ENCODE measurements at places on chromosomes 12 and 14.

GRCh38 chr12:20320552-20320951 is 47.8 kb upstream of the PDE3A start:
- DNase-seq = no peak

DNA sequence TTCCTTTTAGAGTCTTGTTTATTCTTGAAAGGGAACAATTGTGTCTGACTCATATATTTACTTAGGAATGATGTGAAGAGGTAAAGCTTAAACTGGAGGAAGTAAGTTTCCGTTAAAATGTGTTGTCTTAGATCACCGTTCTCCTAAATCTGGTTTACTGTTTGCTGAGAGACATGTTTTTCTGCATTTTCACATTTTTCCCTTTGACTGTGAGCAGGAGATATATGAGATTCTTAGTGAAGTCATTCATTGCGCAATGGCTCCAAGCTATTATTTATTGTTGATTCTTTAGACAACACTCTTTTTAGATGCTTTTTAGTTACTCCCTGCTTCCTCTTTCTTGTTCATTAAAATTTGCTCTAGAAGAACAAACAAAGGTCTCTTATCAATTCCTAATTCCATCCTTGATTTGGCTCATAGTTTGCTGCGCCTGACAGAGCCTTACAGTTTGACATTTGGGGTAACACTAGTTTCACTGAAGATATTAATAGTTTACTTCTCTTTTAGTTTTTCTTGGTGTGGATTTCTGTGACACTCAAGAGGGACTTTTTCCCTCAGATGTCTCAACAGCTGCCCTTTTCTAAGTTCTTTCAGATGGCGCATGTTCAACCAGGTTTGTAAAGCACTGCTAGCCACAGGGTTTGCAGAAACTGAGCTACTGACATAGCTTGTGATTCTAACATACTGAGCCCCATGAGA is 11.4 kb downstream of the CLECL1 start:
- no peak for DNase-seq

GRCh38 chr14:69572841-69573135 is 1.9 kb downstream of the CCDC177 start:
- DNase-seq = no peak

DNA sequence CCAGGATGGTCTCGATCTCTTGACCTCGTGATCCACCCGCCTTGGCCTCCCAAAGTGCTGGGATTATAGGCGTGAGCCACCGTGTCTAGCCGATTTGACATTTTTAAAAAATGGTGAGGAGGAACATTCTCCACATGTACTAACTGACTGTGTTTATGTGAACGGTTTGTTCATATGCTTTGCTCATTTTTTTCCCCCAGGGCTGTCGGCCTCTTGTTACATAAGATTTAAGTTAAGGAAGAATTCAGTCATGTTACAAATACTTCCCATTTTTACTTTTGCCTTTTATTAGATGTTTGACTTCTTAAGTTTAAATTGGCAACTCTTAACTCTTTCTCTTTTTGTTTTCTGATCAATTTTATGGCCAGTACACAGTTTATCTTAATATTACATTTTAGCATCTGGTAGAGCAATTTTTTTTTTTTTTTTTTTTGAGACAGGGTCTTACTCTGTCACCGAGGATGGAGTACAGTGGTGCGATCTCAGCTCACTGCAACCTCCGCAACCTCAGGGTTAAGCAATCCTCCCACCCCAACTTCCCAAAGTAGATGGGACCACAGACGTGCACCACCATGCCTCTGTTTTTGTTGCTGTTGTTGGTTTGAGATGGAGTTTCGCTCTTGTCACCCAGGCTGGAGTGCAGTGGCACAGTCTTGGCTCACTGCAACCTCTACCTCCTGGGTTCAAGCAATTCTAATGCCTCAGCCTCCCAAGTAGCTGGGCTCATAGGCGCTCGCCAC is 9.6 kb downstream of the GNS start:
- DNase-seq = no peak

- DNase-seq = no peak
These were observed 18.8 kb upstream of the LTA4H start for GRCh38 chr12:96054244-96054610.

DNA sequence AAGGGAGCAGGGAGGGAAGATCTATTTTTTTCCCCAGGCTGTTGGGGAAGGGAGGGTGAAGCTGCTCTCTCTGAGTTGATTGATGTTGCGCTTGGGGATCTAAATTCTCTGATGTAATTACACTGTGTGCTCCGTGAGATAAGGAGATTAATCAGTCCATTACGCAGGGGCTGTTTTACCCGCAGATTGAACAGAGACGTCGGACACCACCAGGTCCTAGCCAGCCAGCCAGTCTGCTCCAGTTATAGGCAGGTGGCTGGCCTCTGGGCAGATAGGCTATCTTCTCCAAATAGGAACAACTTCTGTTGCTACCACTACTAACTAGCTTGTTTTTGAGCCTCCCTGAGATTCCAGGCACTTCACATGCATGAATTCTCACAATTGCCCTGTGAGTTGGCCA is 91.1 kb downstream of the SRRM4 start:
- no peak for DNase-seq

DNA sequence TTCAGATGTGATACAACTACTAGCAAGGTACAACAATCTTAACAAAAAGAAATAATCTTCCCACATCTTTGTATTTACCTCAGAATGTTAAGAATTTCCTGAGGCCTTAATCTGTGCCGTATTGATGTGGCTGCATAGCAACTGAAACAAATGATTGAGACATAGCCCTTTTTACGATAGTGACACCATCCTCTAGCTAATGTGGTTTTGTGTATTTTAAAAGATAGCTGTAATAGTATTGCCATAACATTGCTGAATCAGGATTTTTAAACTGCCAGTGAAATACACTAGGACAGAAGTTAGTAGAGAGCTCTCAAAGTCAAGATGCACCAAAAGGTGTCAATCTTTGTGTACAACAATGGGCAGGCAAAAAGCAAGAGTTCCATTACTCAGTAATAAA is 11.9 kb downstream of the NPAS3 start:
- DNase-seq = no peak

GRCh38 chr14:101183376-101184103 is 280.0 kb upstream of the RTL1 start:
- no peak for DNase-seq

- no peak for DNase-seq
These were observed 7.3 kb upstream of the TRPV4 start for GRCh38 chr12:109840305-109841074.

- peak; percentile 26 for DNase-seq
These were observed 107.0 kb downstream of the PTCSC3 start for GRCh38 chr14:36069535-36069900.

- DNase-seq = no peak
These were observed 395 bp upstream of the GNB3 start for GRCh38 chr12:6840330-6840729.

DNA sequence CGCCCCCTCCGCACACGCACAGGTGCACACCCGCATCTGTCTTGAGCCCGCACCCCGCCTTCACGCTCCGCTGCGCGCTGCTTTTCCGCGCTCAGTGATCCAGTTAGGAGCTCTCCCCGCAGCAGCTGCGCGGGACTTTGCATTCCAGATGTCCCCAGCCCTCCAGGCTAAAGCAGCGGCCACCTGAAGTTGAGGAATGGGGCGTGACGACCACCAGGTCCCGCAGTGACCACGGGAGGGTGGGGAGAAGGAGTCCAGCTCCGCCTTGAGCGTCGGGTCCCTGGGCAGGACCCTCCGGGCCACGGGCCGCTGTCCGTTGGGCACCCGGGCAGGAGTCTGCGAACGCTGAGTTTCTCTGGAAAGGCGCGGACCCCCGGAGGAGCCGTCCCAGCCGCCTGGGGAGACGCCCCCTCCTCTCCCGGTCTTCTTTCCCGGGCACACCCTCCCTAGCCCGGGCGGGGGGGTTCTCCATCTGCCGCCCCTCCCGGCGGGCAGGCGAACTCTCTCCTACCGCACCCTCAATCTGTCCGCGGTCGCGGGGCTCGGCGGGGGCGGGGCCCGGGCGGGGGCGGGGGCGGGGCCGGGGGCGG is 334 bp upstream of the TMEM132C start:
- no peak for DNase-seq

GRCh38 chr12:112638420-112638819 is 153.1 kb upstream of the RPH3A start:
- no peak for DNase-seq

Measured in EL (cell line).